A172 (cell line): ENCODE measurements at places on chromosomes 4 and X.

GRCh38 chr4:159505266-159505975 lies 402.5 kb downstream of the RAPGEF2 start:
- DNase-seq: no peak

DNA sequence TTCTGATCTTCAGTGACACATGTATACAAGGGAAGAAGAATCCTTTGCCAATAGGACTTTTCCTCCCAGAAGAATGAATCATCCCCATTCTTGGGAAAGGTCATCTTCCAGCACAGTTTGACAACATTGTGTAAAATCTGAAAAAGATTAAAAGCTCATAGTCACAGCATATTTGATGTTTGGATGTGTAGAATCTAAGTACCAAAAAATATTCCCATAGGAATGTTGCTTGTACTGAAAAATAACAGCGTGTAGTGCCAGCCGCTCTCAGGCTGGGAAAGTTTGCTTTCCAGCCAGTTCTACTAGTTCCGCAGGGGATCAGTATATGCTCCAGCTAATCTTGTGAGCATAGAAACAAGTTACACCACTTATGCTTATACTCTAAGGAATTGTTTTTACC lies 74.7 kb upstream of the IL13RA1 start:
- DNase-seq: no peak

DNA sequence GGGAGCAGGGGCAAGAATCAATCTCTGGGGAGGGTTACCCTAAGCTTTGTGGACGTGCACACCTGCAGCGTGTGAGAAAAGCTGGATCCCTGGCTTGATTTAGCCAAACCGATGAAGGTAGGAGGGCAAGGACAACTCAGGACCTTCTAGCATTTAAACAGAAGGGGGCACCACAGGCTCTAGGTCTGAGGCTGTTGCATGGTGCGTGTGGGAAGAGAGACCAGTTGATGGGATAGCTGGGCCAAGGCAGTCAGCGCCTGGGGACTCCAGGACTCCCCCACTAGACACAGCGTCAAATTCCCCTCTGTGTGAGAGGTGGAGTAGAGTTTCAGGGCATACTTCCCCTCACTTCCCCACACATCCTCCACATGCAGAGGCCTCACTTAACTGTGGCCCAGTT lies 4.3 kb downstream of the GABRQ start:
- DNase-seq: peak; percentile 15

DNA sequence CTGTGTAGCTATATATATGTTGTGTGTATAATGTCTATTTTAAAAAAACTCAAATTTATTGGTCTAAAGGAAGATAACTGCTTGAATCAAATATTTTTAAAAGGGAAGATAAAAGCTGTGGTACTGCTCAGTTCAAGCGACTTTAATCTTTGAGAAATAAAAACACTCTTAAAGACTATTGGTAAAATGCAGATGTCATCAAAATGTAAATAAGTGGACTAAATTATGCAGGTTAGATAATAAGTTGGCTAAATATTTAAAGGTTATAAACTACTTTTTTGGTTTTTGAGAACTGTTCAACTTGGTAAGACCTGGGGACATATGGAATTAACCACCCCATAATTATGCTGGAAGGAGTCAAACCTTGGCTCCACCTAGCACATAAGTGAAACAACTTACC lies 144.7 kb upstream of the ITM2A start:
- DNase-seq: no peak

- DNase-seq: peak; percentile 83
Measured at GRCh38 chrX:134718105-134718965, 60.1 kb upstream of the PLAC1 start.

GRCh38 chr4:34417160-34417559 lies 1827.2 kb downstream of the ARAP2 start:
- DNase-seq: no peak

GRCh38 chr4:185502386-185502785 lies 30.9 kb upstream of the CCDC110 start:
- no peak for DNase-seq

DNA sequence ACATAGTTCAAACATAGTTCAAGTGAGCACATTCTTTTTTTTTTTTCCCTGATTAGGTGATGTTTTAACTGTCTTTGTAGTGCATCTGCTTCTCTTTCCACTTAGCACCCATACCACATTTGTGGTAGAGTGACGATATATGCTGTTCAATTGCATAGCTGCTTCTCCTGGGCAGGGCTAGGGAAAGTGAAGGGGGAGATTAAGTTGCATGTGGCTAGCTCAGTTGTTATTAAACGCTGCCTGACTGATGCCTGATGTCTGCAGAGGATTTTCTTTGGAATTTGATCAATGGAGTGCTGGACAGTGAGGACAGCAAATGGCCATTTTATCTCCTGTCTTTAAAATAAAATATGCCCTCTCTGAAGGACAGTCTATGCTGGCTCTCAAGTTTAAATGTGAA lies 63.7 kb downstream of the ANK2 start:
- no peak for DNase-seq

DNA sequence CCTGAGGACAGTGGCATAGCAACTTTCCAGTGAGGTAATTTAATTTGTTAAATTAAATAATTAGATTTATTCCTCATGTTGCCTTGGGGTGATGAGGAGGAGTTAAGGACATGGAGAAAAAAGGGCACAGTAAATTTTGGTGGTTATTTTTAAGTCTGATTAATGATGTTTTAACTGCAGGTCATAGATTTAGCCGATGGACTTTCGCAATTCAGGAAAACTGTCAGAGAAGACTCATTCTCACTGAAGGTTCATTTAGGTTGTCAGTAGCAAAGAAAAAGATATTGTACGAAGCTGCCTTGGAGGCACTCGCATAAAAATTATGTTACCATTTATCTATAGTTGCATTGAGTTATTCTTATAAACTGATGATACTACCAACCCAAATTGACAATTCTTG lies 164.2 kb upstream of the PITX2 start:
- no peak for DNase-seq

DNA sequence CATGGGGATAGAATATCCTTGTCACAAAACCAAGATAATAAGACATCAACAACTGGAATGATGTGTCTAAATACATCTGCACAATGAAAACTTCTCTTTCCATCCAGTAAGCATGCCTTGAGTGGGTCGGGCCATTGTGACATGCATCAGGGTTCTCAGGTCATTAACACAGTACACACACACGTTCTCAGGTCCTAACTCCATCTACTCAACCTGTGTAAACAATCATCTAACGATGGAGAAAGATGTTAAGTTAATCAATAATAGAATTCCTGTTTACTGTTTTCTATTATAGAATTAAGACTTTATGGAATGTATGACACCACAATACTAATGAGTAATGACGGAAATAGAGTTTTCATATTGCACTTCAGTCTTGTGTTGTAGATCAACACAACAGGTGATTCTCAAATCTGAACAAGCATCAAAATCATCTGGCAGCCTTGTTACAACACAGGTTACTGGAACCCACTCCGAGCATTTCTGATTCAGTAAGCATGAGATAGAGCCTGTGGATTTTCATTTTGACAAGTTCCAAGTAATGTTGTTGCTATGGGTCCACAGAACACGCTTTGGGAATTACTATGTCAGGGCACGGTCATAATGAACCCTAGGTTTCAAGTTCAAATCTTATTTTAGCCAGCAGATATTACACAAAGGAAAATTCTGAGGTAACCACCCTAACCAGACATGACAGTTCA lies 315.8 kb upstream of the TEX13C start:
- DNase-seq: no peak

DNA sequence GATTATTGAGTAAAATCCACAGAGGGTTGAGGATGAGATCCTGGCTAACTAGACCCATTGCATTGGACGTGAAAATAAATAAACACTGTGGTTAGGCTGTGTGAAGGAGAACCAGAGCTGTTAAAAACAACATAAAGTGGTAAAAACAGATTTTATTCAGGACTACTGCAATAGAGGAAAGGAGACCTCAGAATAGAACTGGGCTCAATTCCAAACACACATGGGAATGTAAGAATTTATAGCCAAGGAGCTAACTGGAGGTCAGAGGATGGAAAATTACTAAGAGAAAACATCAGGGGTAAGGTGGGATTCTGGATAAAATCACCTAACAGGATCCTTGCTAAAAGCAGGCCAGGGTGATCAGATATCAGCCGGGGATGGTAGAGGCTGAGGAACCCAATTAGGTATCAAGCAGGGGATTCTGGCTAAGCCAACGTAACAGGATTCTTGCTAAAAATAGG lies 112.4 kb downstream of the RNF150 start:
- peak; percentile 17 for DNase-seq

- DNase-seq: no peak
Measured at GRCh38 chrX:118493653-118494297, 1.8 kb upstream of the DOCK11 start.

GRCh38 chr4:168421671-168422070 lies 58.6 kb downstream of the DDX60L start:
- peak; percentile 68 for DNase-seq

GRCh38 chr4:8028884-8029568 lies 89.4 kb upstream of the AFAP1 start:
- DNase-seq: no peak

DNA sequence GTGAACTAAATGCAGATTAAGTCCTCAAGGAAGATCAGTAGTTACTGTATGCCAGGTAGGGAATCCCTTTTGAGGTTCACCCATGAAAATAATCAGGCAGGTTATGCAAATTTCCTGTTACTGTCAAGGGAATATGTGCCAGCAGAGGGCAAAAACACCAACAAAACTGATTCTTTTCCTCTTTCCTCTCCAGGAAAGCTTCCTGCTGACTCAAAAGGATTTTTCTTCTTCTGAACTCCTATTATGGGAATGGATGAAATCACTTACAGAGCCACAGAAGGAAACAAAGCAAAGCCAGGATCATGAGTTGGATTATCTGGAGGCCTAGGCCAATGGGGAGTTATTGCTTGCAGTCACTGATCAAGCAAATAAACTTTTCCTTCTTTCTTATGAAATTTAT lies 49.7 kb downstream of the TMPRSS11F start:
- DNase-seq: no peak

DNA sequence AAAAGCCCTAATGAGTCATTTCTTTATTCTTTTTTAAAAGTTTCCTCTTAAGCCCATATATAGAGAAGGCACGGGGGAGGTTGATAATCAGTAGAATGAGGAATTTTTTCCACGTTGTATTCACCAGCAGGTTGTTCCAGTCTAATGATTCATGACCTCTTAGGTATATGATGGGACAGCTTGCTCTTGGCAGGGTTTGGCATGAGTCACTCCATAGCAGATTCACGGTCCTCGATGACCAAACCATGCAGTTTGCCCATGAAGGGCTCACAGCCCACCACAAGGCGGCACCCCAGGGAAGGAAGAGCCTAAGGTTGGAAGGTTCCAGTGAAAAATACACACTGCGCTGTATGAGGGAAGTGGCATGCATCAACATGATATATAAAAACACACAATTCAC lies 623.8 kb upstream of the DIPK2B start:
- peak; percentile 94 for DNase-seq

- DNase-seq: peak; percentile 57
Measured at GRCh38 chrX:8607326-8607725, 124.6 kb downstream of the ANOS1 start.

- DNase-seq: no peak
Measured at GRCh38 chr4:150382028-150382427, 199.9 kb upstream of the MAB21L2 start.

GRCh38 chrX:38484607-38485498 lies 76.5 kb upstream of the TSPAN7 start:
- no peak for DNase-seq

- DNase-seq: no peak
Measured at GRCh38 chr4:185920171-185920570, 108.2 kb upstream of the SORBS2 start.

- DNase-seq: peak; percentile 29
Measured at GRCh38 chr4:181970366-181970765, 272.8 kb upstream of the TENM3 start.

DNA sequence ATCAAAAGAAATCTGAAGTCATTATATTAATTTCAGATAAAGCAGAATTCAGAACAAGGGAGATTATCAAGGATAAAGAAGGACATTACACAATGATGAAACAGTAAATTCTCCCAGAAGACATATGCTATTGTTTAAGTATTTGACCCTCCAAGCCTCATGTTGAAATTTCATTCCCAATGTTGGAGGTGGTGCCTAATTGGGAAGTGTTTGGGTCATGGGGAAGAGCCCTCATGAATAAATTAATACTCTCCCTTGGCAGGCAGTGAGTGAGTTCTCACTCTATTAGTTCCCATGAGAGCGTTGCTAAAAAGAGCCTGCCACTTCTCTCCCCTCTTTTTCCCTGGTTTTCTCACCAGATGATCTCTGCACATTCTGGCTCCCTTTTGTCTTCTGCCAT lies 249.9 kb upstream of the GRIA3 start:
- DNase-seq: no peak

DNA sequence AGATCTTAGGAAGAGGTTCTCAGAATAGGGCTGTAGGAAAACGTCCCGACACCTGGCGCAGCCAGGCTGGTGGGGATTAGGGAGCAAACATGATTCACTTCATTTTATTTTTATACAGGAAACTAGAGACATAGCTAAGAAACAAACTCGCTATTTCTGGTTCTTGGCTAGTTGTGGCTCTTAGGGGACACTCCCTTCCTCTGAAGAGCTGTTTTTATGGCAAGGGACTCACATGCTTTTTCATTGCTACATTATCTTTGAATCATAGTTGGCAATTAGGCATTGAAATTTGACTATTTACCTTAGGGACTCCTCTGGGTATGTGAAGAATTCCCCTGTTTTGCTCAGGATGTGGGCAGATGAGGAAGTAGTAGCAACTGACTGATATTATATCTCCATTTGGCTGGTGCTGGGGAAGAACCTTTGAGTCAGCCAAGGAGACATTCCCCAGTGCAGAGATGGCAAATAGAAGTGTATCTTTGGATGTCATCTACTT lies 174.5 kb downstream of the SMIM20 start:
- DNase-seq: peak; percentile 88

DNA sequence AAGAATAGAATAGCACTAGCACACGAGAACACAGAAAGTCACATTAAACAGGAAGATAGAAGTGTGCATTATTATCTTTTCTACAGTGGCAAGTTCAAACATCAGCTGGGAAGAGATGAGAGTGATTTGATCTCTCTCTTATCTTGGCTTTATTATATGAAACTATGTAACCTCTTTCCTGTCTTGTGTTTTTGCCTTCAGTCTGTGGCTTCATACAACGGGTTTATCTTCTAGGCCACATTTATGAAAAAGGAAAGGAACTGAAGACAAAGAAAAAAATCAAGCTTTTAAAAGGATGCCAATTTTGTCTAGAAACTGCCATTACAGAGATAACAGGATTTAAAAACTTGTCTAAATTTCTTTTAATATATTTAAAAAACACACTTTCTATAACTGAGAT lies 983.6 kb downstream of the RPA4 start:
- DNase-seq: no peak

- DNase-seq: no peak
Measured at GRCh38 chr4:158857951-158858350, 89.1 kb downstream of the FNIP2 start.

GRCh38 chr4:126899331-126899801 lies 733.4 kb upstream of the INTU start:
- DNase-seq: peak; percentile 47

DNA sequence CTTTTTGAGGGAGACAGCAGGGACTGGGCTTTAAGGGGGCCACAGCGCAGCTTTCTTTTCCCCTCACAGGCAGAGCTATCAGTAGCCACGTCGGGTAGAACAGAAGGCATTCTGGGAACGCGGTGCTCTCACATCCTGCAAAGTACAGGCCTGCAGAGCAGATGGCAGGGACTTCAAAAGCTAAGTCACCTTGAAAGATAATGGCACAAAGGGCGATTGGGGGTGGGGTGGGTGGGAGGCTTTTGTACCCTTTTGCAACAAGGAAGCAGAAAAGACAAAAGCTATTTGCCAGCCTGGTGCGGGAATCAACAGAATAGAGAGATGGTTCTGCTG lies 93.9 kb downstream of the PHKA2 start:
- no peak for DNase-seq
